A549 treated with AZD2906 at 1 μM for 4 hours (cell line): ENCODE measurements at places on chromosomes 7 and 10. TPM values are rescaled to one million over a fixed set of nuclear protein-coding genes. Genes with fewer than 3 reads are reported as not detected.

PRF1 gene
- total RNA-seq, result 0.03 TPM in 1 of 5 replicates, not detected in the others

PSMA2 gene
- 176 to 198 TPM (median 188 TPM) in 5 replicates for total RNA-seq

ADIRF gene
- total RNA-seq, result 0.19 to 0.30 TPM in 2 of 5 replicates, not detected in the others

CASTOR2 gene
- 3.4 to 4.7 TPM (median 4.4 TPM) in 5 replicates for total RNA-seq

PAPOLB gene
- total RNA-seq, result not detected in 5 replicates

DNA2 gene
- 7.1 to 11.5 TPM (median 8.4 TPM) in 5 replicates for total RNA-seq

HABP2 gene
- total RNA-seq, result 0.08 to 0.19 TPM (median 0.10 TPM) in 5 replicates

TRIM50 gene
- not detected in 5 replicates for total RNA-seq

TAS2R41 gene
- total RNA-seq, result not detected in 5 replicates

MYL7 gene
- total RNA-seq, result not detected in 5 replicates

DYNC1I1 gene
- total RNA-seq, result 0.15 to 0.29 TPM (median 0.16 TPM) in 5 replicates

CALHM1 gene
- total RNA-seq, result 0.02 TPM in 1 of 5 replicates, not detected in the others

NSUN6 gene
- total RNA-seq, result 3.1 to 4.1 TPM (median 3.8 TPM) in 5 replicates

ERVW-1 gene
- total RNA-seq, result 0.07 TPM in 1 of 5 replicates, not detected in the others

PRLHR gene
- not detected in 5 replicates for total RNA-seq
